Umbilical cord (tissue), 2 donors: ENCODE measurements at places on chromosomes 12 and 14. TPM values are rescaled to one million over a fixed set of nuclear protein-coding genes. Genes with fewer than 3 reads are reported as not detected.

GRCh38 chr12:90253136-90253535 lies 544.5 kb upstream of the ATP2B1 start:
- DNase-seq = no peak

IAPP gene
- total RNA-seq = 1.4 TPM

CCDC197 gene
- total RNA-seq = not detected

- no peak for DNase-seq
These were observed 2.9 kb upstream of the PCNX1 start for GRCh38 chr14:70904373-70904772.

GRCh38 chr12:74129702-74130101 lies 407.9 kb upstream of the ATXN7L3B start:
- no peak for DNase-seq

DNA sequence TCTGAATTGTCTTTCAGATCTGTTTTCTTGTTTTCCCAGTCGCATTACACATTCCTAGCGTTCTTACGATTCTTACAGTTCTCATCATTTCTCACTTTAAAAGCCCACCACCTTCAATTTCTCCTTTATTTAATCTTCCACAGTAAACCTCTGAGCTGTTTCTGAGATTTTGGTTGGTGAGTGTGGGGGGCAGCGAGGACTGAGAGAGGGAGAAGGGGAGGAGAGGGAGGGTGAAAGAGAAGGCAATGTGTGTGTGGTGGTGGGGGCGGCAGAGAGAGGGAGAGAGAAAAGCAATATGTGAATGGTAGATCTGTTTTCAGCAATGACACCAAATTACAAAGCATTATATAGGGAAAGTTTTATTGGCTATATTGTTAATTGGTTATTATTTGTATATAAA lies 282.6 kb downstream of the SOX5 start:
- DNase-seq = no peak

TMEM233 gene
- total RNA-seq = 1.7 TPM

GRCh38 chr12:55724226-55724939 lies 4.2 kb downstream of the RDH5 start:
- peak; percentile 57 for DNase-seq

- DNase-seq = no peak
These were observed 63.9 kb upstream of the GRIP1 start for GRCh38 chr12:66742508-66743367.

DNA sequence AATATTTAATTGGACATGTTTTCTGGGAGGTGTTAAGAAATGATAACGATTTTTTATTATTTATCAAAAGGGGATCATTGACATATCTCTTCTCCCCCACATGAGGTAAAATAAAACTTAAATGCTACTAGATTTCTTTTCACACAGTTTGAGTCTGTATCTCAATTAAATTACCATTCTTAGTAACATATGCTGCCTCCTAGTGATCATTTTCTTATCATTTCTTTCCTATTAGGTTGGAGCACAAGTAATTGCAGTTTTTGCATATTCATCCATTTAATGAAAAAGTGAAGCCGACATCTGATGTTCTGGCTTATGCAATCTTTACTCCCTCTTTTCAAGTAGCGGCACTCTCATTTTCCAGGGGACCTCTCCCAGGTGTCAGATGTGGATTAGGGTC lies 24.9 kb downstream of the PUS7L start:
- DNase-seq = no peak

GRCh38 chr12:8638951-8639350 lies 23.7 kb downstream of the MFAP5 start:
- DNase-seq = no peak

BATF gene
- total RNA-seq = 2.2 TPM

- no peak for DNase-seq
These were observed 843.9 kb upstream of the TMEM132C start for GRCh38 chr12:127422935-127423566.

DNA sequence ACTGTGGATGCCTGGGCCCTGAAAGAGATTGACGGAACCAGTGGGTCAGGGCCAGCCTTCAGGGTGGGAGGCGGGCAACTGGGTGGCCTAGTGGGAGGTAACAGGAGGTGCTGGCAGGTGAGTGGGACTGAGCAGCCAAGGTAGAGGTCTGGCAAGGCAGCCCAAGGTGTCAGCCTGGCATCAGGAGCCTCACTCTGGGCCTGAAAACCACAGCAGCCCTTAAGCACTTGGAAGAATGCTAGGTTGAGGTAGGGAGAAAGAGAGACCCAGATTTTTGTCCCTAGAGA lies 315.8 kb upstream of the PRICKLE1 start:
- no peak for DNase-seq

DNA sequence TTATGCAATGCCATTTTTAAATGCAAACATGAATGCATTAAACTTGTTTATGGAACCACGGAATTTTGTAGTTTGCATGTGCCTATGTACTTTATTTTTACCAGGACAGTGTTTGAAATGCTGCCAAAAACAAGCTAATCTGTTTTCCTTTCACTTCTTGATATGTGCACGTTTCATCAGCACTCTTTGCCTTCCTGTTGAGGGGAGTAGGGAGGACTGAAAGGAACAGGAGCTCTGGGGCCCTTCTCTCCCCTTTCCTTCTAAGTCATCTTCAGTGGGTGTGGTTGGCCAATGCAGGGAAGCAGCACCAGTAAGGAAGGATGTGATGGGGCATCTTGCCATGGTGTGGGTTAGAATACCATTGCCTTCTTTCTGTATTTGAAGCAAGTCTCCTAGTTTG lies 12.1 kb upstream of the PPP4R4 start:
- DNase-seq = peak; percentile 31

DNA sequence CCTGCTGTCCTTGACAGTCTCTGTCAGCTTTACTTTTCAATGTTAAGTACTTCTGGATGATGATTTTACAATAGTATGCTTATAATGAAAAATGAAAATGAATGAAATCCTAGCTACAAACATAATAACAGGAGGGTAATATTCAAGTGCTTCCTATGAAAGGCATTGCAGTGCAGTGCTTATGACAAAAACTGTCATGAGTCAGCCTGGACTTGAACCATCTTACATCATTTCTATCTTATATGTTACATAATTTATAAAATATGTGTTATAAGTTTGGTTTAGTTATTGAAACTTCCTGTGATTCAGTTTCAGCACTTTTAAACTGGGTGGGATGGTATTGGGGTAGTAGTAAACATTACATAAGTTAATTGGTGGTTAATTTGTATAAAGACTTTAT lies 451.7 kb downstream of the TMEM117 start:
- DNase-seq = no peak

CLEC4C gene
- total RNA-seq = not detected

KRT2 gene
- total RNA-seq = 0.48 TPM

DNA sequence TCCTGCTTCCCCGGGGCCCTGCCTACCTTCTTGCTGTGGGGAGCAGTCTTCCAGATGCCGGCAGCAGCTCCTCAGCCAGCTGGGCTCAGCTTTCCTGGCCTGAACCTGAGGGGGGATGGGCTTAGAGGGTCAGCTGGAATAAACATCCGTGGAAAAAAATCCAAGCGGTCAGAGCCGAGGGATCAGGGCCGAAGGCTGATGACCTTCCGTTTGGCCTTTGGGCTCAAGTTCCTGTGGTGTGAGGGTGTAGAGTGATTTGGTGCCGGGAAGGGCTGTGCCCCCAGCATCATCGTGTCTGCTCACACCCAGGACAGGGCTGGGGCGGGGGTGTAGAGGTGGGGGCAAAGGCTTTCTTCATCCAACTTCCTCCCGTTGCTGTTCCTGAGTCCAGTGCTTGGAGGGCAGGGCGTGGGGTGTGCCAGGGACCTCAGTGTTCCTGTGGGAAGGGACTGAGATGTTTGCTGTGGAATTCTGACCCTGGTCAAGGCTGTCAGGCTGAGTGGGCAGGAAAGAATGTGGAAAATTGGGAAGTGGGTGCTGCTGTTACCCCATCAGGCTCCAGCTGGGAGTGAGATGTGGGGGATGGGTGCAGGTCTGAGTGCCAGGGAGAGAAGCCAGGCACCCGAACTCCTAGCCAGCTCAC lies 2.6 kb downstream of the SMIM41 start:
- no peak for DNase-seq

GRCh38 chr12:122722387-122722786 lies 5.8 kb upstream of the HCAR3 start:
- DNase-seq = no peak

ADGRD1 gene
- total RNA-seq = 4.1 TPM

DNA sequence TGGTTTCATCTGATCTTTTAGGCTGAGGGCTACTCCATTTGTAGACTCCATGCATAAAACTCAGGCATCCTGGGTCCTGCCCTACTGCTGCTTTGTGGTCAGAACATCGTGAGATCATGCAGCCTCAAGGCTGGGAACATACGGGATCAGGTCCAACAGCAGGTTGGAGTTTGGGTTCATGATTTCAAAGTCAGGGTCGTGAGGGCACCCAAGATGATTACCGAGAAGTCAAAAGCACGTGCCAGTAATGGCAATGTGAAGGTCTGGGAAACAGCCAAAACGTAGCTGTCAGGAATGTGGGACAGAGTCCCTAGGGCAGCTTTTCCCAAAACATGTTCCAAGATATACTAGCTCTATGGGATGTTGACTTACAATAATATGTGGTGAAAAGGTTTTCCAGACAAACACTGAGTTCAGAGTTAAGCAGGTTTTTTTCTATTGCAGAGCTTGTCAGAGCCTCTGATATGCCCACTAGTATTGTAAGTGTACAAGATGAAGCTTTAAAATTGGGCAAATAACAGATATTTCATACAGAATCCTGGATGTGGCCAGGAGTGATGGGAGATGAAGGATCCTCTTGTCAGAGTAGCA lies 130.3 kb upstream of the DNM1L start:
- DNase-seq = no peak

DNA sequence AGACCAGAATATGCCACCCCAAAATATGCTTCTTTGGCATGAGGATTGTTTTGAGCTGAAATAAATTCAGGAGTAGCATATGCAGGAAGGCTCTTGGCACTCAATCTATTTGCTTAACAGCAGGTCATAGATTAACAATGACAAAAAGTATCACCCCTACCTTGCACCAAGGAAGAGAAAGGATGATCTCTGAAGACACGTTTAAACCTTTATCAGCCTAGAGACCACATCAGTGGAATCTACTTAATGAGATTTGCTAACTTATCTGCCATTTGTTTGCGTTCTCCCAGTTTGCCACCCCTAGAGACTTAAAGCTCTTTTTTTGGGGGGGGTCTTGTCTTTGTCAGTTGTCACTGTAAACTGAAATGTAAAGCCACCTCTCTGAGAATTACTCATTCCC lies 1278.7 kb upstream of the USP15 start:
- DNase-seq = no peak

DNA sequence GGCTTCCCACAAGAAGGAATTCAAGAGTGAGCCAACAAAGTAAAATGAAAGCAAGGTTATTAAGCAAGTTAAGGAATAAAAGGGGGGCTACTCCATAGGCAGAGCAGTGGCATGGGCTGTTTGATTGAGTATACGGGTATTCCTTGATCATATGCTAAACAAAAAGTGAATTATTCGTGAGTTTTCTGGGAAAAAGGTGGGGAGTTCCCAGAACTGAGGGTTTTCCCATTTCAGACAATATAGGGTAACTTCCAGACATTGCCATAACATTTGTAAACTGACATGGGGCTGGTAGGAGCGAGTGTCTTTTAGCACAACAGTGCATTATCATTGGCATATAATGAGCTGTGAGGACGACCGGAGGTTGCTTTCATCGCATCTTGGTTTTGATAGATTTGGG lies 2.0 kb upstream of the BCL2L14 start:
- DNase-seq = no peak

GRCh38 chr14:79084861-79085260 lies 914.7 kb downstream of the NRXN3 start:
- DNase-seq = no peak

KLRB1 gene
- total RNA-seq = not detected

- DNase-seq = peak; percentile 94
These were observed 27.2 kb upstream of the PNMA1 start for GRCh38 chr14:73741386-73741875.

DNA sequence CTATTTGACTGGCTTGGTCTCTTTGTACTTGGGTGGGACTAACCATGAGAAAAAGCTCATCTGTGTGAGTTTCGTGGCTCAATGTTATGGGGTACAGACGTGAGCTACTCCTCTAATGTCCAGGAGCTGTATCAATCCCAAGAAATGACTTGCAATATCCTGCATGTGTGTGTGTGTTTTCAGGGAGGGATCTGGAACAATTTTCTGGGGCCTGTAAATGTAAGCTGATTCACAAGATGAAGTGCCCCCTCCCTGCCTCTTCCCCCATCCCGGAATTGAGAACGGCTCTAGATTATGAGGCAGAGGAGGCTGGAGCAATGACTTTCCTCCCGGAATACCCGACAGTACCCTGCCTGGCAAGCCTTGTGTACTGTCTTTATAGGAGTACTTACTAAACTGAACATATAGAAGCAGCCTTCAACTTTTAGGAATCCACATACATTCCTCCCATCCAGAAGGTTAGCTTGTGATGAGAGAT lies 53.9 kb downstream of the TMX1 start:
- no peak for DNase-seq

- no peak for DNase-seq
These were observed 216.8 kb downstream of the ZFP36L1 start for GRCh38 chr14:68576031-68576430.

- DNase-seq = no peak
These were observed 172.2 kb upstream of the PRICKLE1 start for GRCh38 chr12:42761601-42762350.
